ENCODE measurements at places on chromosomes 1 and 21. TPM values are rescaled to one million over a fixed set of nuclear protein-coding genes. Genes with fewer than 3 reads are reported as not detected.

NPHS2 gene
- total RNA-seq, result not detected

LAMC1 gene
- total RNA-seq, result 126 TPM

PCP4L1 gene
- not detected for total RNA-seq

OR2L2 gene
- not detected for total RNA-seq

TDRD10 gene
- not detected for total RNA-seq

E2F2 gene
- 3.3 TPM for total RNA-seq

DENND2D gene
- total RNA-seq, result 1.6 TPM

ZFYVE9 gene
- total RNA-seq, result 9.0 TPM

PADI6 gene
- not detected for total RNA-seq

AMPD1 gene
- not detected for total RNA-seq

PCP4 gene
- total RNA-seq, result not detected

LCE1E gene
- total RNA-seq, result not detected

DSCAM gene
- not detected for total RNA-seq

RGL1 gene
- 0.87 TPM for total RNA-seq

FABP3 gene
- total RNA-seq, result not detected

KIF2C gene
- total RNA-seq, result 37.9 TPM

ADAMTS5 gene
- not detected for total RNA-seq

C1orf167 gene
- total RNA-seq, result not detected

MIA3 gene
- 20.7 TPM for total RNA-seq

IL10 gene
- not detected for total RNA-seq

CDK18 gene
- 1.0 TPM for total RNA-seq

SIK1 gene
- total RNA-seq, result 15.5 TPM

PCAT6 gene
- total RNA-seq, result 1.4 TPM

TYW3 gene
- 15.4 TPM for total RNA-seq

SRGAP2B gene
- total RNA-seq, result 18.9 TPM

MAP10 gene
- 0.92 TPM for total RNA-seq

TBX15 gene
- total RNA-seq, result not detected

LORICRIN gene
- not detected for total RNA-seq

OVAAL gene
- total RNA-seq, result not detected

KIF17 gene
- total RNA-seq, result 1.4 TPM

RGSL1 gene
- not detected for total RNA-seq

HAPLN2 gene
- total RNA-seq, result 0.20 TPM
